Mesenteric fat pad (tissue), 1 donor: ENCODE measurements at places on chromosomes 13 and 19. TPM values are rescaled to one million over a fixed set of nuclear protein-coding genes. Genes with fewer than 3 reads are reported as not detected.

DNA sequence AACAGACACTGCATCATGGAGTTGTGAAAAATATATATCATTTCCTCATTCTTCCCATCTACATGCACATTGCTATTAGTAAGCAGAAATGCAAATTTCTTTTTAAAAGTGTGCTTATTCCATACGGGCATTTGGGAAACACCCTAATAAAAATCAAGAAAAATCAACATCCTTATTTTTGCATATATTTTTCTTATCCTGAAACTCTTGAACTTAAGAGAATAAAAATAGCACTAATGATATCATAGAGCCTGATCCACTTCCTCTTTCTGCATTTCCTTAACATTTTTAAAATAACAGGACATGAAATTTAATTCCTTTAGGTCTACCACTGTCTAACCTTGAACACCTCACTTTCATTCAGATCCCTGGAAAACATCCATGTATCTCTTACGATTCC, 123.3 kb downstream of the VWA8 start:
- no peak for DNase-seq

Gene ZNF665
- total RNA-seq: 2.5 TPM

Gene LRRC63
- total RNA-seq: 0.19 TPM

Gene KLK10
- total RNA-seq: not detected

GRCh38 chr13:110330491-110331011, 23.5 kb downstream of the COL4A2 start:
- DNase-seq: no peak

DNA sequence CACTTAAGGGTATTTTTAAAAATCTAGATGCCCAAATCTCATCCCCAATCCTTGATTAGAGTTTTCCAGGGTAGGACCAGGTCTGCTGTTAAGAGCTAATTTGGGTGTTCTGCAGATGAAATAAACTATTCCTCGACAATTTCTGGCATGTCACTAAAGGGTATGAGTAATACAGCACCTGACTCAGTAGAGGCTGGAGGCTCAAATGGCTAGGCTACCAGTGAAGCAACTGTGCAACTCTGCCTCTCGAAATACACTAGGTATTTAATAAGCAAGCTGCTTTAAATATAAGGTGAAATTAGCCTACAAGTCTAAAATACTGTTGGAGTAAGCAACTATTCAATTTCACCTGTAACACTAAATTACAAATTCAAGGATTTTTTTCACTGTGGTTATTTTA, 1.5 kb downstream of the RNF6 start:
- no peak for DNase-seq

DNA sequence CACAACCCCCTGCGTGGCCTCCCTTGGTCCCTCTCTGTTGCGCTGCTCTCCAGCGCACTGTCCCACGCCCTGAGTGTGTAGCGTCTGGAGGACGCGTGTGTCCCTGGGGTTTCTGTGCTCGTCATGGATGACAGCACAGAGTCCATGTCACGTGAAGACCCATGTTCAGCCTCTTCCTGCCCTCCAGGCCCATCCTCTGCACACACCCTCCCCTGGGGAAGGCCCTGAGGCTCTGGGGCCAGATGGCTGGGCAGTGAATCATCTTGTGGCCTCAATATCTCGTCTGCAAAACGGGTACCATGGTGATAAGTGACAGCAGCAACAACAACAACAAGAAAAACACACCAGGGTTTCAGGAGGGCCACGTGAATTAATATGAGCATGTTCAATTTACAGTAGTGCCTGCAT, 71.5 kb upstream of the ARHGEF7 start:
- DNase-seq: no peak
